ENCODE measurements at places on chromosomes 16 and 17. TPM values are rescaled to one million over a fixed set of nuclear protein-coding genes. Genes with fewer than 3 reads are reported as not detected.

- no peaks in the 10 kb centered on the region for H3K4me1 ChIP-seq
- H3K27ac ChIP-seq: no peak overlapping the region
- no peak for DNase-seq
Measured at GRCh38 chr16:75343941-75344340, 89.4 kb downstream of the CFDP1 start.

Gene KRTAP2-3
- not detected for polyA plus RNA-seq

Gene PIK3R5
- 2.7 TPM for polyA plus RNA-seq

Gene HIC1
- polyA plus RNA-seq: 0.11 TPM

Gene CDH15
- polyA plus RNA-seq: 0.60 TPM
